ENCODE measurements at places on chromosomes 5 and 9. TPM values are rescaled to one million over a fixed set of nuclear protein-coding genes. Genes with fewer than 3 reads are reported as not detected.

DNA sequence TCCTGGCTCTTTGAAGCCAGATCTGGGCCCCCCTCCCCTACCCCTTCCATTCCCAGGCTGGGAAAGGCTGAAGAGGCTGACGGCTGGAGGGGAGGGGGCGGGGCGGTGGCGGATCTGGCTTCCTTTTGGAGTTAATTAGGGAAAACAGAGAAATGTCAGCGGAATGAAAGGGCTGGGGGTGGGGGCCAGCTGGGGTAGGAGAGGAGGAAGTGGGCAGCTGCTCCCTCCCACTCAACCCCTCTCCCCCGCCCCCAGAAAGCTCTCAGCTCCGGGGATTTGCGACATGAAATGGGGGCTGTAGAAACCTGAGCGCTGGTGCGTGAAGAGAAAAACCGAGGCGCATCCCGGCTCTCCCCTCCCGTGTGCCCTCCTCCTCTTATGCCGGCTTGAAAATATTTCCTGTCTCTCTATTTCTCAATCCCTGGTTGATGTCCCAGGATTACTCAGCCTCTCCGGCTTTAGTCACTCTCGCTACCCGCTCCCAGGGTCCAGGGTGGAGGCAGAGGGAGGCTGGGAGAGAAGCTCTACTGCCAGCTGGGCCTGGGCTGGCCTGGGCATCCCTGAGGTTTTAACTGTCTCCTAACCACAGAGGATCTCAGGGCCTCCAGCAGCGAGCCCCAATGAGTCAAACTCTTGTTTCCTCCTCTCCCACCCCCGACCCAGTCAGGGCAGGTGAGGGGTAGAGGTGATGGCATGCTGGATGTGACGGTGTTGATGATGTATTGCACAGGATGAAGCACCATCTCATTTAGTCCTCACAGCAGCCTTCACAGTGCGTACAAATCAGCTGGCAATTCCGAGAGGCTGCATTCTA, 20.1 kb downstream of the PCDHGC5 start:
- DNase-seq: peak; percentile 99

DNA sequence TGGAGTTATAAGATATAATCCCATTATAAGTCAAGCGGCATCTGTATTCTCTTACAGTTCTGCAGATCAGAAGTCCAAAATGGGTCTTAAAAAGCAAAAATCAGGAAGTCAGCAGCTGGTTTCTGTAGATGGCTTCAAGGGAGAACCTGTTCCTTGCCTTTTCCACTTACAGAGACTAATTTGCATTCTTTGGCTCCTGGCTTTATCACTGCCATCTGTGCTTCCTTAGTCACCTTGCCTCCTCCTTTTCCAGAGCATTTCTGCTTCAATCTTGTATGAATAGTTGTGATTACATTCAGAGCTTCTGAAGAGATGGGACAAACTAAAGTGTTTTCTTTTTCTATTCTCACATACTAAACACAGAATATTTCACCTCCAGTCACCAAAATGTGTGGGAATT, 647.3 kb upstream of the GRAMD2B start:
- DNase-seq: no peak

DNA sequence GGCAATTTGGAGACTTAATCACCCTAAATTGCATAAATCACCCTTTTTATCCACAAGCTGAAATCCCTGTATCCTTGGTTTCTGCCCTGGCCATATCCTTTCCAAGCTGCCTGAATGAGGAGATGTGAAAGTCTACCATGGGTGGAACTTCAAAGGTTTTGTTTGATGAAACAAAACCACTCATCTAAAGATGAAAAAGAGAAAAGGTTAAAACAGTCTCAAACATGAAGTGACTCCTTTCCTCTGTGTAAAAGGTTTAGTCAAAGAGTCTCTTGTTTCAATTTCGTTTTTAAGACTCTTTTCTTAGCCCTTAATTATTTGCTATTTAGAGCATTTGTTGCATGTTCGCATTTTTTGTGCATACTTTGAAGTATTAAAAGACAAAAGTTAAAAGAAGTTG, 11.2 kb downstream of the SLC45A2 start:
- no peak for DNase-seq

- peak; percentile 74 for DNase-seq
These were observed 724 bp downstream of the MACROH2A1 start for GRCh38 chr5:135398160-135398854.

DNA sequence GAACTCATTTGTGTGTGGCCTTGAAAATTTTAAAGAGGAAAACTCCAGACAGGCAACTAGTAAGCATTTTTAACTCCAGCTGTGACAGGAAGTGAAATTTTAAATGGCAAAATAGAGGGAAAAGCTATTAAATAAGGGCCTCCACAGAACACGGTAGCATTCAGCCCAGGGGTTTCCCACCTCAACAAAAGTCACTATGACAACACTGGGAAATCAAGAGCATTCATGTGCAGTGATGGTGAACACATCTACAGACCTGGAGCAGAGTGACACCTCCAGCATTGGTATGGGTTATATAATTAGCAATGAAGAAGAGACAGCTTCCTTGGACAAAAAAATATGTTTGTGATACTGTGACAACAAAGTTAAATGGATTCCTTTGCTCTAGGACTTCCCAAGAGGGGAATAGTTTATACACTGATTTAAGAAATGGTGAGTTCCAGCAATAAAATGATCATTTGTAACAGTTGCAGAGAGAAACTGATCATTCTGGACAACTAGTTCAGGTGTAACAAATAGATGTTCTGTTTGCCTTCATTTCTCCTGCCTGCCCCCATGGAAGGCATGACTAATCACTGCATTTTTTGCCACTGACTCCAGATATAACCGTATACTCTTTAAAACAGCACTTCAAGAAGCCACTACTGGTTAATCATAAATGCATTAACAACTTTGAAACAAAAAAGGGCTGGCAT, 93.3 kb upstream of the SLC44A1 start:
- peak; percentile 68 for DNase-seq

- no peak for DNase-seq
These were observed 1.2 kb upstream of the ADGRV1 start for GRCh38 chr5:90557391-90557790.

DNA sequence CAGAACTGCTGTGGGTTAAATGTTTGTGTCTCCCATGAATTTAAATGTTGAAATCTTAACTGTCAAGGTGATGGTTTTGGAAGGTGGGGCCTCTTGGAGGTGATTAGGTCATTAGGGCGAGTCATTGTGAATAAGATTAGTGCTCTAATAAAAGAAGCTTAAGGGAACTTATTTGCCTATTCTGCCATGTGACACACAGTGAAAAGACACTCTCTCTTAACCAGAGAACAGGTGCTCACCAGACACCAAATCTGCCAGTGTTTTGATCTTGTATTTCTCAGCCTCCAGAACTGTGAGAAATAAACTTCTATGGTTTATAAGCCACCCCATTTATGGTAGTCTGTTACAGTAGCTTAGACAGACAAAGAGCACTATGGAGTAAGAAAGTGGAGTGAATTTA, 117.9 kb upstream of the SV2C start:
- no peak for DNase-seq

- no peak for DNase-seq
These were observed 33.7 kb downstream of the OSTF1 start for GRCh38 chr9:75121914-75122558.

GRCh38 chr5:1823381-1824034, 22.3 kb downstream of the NDUFS6 start:
- no peak for DNase-seq

- DNase-seq: no peak
These were observed 109.0 kb downstream of the GNAQ start for GRCh38 chr9:77922591-77922990.

DNA sequence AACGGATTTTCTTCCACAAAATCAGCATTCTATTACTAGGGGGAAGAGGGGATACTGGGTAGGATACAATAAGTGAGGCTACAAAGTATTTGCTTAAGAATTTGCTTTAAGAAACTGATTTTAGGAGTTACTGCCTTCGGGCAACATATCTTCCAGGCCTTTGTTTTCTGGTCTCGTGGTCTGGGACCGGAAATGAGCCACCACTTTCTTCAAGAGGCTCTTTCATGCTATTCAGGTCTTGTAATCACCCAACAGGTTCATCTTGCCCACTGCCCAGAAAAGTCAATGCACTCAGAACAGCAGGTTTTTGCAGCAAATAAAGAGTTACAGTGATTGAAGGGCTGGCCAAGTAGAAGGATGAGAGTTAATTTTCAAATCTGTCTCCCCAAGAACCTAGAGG, 6.6 kb upstream of the AOPEP start:
- no peak for DNase-seq

- no peak for DNase-seq
These were observed 363 bp upstream of the SLC25A48 start for GRCh38 chr5:135833961-135834638.

DNA sequence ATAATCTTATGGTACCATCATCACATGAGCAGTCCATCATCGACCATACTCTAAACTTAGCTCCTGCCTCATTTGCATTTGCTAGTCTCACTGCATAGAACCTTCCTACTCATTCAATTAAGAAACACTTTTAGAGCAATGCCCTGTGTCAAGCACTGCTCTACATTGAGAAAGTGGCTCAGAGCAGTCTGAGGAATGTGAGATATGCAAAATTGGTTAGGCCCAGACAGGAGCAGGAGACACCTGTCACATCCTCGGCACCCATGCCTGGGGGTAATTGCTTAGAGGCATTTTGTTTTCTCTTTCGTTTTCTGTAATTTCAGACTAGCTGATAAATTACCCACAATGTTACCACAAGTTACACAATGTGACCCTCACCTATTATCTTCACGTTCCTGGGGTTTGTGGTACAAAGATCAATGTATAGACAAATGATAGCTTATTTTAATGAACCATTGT, 4.9 kb upstream of the RARS1 start:
- no peak for DNase-seq

GRCh38 chr5:35880156-35880555, 23.5 kb downstream of the IL7R start:
- no peak for DNase-seq

DNA sequence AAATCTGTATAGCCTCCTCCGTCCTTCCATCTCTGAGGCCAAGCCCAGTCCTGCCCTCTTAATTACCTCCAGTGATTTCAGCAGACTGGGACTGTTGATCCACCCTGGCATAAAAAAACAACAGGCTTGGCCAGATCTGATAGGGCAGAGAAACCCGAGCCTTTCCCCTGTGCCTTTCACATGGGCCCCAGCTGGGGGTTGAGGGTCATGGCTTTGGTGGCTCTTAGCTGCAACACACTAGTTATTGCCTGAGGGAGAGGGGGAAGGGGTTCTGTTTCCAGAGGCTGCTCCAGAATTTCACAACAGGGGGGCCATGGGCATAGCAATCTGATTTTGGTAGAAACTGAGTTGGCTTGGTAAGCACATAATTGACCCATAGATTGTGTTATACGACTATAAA, 21.2 kb upstream of the PANK3 start:
- no peak for DNase-seq

DNA sequence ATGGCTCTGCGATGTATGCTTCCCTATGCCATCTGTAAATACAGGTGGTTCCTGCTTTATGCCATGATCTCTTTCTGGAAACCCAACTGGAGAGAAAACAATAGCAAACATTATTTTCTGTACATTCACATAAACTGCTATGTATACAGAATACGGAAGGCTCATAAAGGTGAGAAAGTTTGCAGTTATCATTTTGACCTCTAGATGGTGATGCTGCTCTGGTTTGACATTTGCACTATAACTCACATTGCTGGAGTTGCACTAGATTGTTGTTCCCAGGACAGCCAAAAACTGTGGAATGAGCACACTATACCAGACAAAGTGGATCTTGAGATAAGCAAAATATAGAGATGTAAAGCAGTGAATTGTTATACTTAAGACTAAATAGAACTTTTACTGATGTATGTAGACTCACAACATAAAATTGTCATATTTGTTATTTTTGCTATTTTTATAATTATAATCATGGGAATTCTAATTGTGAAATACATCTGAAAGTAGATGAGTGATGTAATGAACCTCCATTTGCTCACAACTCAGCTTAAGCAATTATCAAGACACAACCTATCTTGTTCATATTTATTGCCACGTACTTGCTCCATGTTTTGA, 246.5 kb downstream of the PTPRD start:
- peak; percentile 31 for DNase-seq

DNA sequence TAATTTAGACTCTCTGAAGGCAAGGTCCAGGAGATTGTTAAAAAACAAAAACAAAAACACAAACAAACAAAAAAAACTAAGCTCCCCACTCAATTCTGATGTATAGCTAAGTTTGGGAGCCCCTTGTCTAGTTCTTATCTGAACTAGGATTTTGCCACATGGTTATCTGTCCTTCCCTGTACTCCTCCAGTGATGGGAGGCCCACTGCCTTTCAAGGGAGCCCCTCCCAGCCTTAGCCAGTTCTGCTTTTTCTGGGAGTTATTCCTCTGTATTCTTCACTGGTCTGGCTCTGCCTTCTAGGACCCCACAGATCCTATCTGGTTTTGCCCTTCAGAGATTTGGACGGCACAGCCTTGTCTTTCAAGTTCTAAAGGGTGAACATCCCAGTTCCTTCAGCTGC, 2.1 kb upstream of the ALDH1B1 start:
- DNase-seq: no peak

DNA sequence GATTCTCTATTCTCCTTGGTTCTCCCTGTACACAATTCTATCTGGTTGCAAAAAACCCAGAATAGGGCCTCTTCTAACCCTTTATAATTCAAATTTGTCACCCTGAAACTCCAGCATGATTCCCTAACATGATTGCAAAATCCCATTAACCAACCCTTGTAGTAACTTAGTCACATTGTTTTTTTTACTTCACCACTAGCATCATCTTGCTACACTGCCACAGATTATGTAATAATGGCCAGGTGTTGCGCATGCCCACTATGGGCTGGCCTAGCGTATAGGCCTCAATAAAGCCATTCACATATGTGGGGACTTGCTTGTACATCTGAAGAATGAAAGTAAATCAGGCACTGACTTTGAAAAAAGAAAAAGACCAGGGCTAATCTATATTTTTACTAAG, 25.7 kb downstream of the FAM170A start:
- DNase-seq: peak; percentile 33

DNA sequence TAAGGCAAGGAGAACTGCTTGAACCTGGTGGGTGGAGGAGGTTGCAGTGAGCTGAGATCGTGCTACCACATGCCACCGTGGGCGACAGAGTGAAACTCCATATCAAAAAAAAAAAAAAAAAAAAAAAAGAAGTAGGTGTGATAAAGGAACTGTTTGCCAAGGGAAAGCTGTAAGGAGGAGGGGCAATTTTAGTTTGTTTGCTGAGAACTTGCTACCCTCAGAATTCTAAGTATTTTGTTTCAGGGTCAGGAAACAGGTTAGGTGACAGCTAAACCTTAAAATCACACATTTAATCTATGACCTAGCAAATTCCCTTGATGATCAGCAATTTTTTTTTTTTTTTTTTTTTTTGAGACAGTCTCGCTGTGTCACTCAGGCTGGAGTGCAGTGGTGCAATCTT, 7.2 kb upstream of the ARRDC3 start:
- DNase-seq: no peak

- DNase-seq: no peak
These were observed 641.8 kb downstream of the EFNA5 start for GRCh38 chr5:107028938-107029337.

Gene CTXN3
- not detected for total RNA-seq

Gene CDKN2B
- 10.6 TPM for total RNA-seq

Gene C5orf58
- total RNA-seq: not detected

Gene COMMD10
- total RNA-seq: 26.0 TPM

Gene ZFP2
- 1.8 TPM for total RNA-seq

Gene APBA1
- 4.3 TPM for total RNA-seq

Gene TYRP1
- total RNA-seq: not detected

Gene PPP3R2
- not detected for total RNA-seq

Gene GHR
- total RNA-seq: 1.5 TPM

Gene SAXO1
- total RNA-seq: not detected

Gene HEMGN
- total RNA-seq: not detected

Data from GM23248 (cell line).